ENCODE measurements at places on chromosomes 16 and 17.

DNA sequence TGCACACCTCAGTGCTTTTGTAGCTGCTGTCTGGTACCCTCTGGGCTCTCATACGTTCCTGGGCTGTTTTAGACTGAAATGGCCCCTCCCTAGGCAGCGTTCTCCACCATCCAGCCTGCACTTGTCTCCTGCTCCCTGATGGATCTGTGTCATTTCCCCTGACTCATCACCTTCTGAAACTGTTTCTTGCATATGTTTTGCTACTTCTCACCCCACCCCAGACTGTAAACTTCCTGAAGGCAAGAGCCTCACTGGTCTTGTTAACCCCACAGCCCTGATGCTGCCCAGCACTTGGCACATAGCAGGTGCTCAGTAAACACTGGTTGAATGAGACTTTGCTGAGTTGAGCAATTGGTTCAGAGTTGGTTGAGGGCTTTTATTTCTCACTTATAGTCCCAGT lies 78.7 kb downstream of the CRISPLD2 start:
- DNase-seq = no peak

DNA sequence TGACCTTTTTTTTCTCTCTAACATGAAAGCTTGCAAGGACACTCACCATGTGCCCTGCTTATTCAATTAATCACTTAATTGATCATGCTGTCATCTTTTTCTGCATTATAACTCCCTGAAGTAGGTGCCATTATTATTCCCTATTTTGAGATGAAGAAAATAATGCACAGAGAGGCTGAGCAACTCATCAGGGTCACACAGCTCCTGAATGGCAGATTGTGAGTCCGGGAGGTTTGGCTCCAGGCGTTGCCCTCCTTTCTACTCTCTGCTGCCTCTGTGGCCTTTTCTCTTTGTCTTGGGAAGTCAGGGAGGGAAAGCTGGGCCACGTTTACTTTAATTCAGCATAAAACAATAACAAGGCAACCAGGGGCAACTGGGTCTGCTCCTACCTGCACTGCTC lies 17.2 kb upstream of the N4BP1 start:
- DNase-seq = no peak

GRCh38 chr17:6259899-6260298 lies 175.0 kb downstream of the AIPL1 start:
- no peak for DNase-seq

DNA sequence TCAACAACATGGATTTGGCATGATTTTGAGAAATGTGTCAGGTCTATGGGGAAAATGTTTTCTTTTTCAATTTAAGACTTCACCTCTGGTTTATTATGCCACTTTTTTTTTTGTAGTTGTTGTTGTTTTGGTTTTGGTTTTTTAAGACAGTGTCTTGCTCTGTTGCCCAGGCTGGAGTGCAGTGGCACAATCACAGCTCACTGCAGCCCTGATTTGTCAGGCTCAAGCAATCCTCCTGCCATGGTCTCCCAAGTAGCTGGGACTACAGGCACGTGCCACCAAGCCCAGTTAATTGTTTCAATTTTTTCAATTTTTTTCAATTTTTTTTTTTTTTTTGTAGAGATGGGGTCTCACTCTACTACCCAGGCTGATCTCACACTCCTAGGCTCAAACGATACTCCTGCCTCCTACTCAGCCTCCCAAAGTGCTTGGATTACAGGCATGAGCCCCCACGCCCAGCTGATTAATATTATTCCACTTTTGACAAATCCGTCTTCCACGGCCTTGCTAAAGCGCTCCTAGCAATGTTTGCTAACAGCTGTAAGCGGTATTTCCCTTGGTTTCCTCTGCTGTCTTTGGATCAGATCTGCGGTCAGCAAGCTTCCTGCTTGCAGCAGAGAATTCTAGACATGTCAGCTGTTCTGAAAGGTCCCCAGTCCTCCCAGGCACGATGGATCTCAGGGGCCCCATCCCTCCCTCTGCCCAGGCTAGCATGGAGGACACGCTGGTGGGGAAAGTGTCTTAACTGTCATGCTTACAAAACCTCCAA lies 7.0 kb upstream of the MILR1 start:
- DNase-seq = no peak

GRCh38 chr17:35889818-35890773 lies 9.9 kb upstream of the CCL5 start:
- DNase-seq = no peak

- no peak for DNase-seq
These were observed 242.6 kb upstream of the GSE1 start for GRCh38 chr16:85370543-85370880.

- DNase-seq = no peak
These were observed 59.4 kb upstream of the ALOX12 start for GRCh38 chr17:6936370-6937028.

DNA sequence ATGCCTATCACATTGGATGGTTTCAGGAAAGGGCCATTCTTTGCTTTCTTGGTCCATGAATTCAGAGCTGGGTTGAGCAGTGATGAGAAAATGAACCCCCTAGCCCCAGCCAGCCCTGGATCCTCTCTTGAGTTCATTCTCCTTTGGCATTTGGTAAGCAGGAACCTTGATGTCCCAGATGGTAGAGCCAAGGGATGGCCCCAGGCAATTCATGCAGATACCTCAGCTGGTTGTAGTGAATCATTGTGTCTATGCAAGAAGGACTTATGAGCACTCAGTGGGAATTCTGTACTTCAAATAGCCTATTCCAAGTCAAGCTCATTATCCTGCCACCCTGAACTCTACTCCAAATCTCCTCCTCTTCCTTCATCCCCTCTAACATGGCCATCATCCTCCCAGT lies 412.7 kb downstream of the UTP18 start:
- no peak for DNase-seq

DNA sequence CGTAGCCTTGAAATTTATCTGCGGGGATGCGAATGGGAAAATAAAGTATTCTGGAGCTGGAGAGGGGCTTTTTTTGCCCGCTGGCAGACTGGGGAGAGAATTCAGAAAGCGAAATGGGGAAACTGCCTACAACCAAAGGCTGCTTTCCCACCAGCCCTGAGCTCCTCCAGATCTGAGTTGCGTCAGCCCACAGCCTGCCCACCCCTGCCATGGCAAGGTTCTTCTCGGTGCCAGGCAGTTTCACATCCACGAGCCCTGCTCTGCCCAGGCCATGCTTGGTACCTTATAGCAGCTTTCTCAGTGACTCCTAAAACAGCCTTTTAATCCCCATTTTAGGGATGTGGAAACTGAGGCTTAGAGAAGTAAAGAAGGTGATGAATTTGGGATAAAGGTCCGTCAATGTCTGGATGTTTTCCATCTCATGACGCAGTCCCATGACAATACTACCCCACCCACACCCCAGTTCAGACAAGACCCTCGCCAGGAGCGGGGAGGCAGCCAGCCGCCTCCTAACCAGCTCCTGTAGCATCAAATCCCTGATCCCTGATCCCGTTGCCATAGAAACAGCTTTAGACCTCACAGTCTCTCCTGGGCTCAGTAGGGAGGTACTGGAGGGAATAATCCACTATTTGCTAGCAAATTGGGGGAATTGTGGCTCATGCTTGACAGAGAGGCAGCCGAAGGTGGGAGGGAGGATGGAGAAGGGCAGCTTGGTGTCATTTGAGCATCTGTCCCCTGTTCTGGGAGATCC lies 113.5 kb downstream of the MGAT5B start:
- no peak for DNase-seq

DNA sequence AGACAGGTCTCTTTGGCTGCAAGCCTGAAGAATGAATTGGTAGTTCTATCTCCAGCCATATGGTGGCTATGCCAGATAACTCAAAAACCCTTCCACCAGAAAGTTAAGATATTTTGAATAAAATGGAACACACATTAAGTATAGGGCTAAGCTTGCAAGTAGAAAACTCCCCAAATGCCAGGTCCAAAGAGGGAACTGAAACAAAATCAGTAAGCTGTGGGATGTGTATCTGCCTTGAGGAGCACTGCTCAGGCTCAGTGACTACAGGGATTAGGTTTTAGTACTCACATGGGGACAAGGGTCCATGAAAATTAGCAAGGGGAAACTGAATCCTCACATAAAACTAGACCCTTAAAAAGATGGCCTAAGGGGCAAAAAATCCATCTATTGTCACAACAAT lies 115.7 kb upstream of the PMFBP1 start:
- DNase-seq = no peak

GRCh38 chr17:60526726-60527125 lies 684 bp upstream of the APPBP2 start:
- no peak for DNase-seq

DNA sequence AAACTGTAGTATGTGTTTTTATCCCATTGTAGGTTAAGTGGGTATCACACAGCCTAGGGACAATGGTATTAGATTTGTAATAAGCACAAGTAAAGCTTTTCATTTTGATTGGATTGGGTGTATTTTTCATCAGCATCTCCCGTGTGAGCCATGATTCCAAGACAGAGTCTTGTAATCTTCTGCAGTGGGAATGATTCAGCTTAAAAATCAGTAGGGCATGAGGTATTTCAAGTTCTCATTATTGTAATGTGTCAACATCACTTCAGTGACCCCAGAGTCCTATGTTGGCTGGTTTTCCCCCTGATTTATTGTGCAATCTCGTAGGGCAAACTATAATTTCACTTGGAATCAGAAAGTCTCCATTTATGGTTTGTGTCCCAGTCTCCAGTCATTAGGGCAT lies 833.2 kb upstream of the RBFOX1 start:
- no peak for DNase-seq

DNA sequence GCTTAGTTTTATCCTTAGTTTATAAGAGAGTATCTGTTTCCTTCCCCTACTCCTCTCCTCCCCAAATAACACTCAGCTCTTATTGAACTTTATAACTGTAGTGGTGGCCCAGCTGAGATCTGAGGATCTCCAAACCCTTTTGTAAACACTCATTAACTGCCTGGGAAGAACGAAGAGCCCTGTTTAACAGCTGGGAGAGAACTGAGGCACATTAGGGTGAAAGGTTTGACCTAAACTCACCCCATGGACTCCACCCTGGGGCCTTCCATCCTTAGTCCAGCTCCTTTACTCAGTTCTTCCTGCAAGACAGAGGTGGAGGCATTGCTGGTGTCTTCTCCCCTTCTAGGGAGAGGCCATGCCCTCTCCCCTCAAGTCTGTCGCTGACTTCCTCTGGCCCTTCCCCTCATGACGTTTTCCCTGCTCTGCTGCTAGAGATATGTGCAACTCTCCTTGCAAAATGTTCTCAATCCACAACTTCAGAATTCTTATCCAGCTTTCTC lies 1.2 kb upstream of the RARA start:
- peak; percentile 66 for DNase-seq

DNA sequence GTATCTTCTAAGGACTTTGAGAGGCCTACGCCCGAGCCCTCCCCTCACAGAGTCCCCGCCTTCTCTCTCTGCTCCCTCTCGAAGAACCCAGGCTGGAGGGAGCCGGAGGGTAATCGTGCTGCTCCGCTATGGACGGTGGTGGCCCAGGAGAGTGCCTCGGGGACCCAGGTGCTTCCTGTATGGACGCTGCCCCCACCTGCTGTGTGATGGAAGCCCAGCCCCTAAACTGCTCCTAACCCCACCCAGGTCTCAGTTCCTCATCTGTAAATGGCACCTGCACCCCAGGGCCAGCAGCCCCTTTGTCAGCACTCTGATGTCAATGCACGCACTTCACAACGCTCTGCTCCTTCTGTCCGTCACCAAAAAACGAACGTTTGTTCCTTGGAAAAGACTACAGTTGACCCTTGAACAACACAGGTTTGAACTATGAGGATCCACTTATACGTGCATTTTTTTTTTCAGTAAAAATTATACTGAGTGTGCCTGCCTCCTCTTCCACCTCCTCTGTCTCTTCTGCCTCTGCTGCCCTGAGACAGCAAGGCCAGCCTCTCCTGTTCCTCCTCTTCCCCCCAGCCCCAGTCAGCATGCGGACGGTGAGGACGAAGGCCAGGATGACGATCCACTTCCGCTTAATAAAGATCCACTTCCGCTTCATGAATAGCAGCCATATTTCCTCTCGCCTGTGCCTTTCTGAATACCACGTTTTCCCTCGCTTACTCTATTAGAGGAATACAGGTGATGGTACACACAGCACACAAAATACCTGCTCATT lies 118.3 kb downstream of the BANP start:
- DNase-seq = no peak

- no peak for DNase-seq
These were observed at the start of gene TBC1D16 for GRCh38 chr17:80035687-80035936. TSS of gene TBC1D16 (minus strand) at chr17:80035872. CDS start at chr17:80013547, 22,325 bp downstream.

- no peak for DNase-seq
These were observed 89.6 kb downstream of the RBFOX1 start for GRCh38 chr16:7422036-7422888.

DNA sequence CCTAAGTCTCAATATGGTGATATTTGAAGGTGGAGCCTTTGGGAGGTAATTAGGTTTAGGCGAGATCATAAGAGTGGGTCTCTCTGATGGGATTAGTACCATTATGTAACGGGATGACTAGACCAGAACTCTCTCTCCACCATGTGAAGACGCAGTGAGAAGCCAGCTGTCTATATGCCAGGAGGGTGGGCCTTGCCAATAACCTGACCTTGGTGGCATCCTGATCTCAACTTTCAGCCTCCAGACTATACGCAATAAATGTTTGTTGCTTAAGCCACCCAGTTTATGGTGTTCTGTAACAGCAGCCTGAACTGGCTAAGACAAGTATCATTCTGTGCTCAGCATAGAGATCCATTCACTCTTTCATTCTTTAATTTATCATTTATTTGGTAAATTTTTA lies 167.2 kb upstream of the CDH11 start:
- no peak for DNase-seq

- no peak for DNase-seq
These were observed 61.2 kb downstream of the MARCHF10 start for GRCh38 chr17:62746941-62747340.

DNA sequence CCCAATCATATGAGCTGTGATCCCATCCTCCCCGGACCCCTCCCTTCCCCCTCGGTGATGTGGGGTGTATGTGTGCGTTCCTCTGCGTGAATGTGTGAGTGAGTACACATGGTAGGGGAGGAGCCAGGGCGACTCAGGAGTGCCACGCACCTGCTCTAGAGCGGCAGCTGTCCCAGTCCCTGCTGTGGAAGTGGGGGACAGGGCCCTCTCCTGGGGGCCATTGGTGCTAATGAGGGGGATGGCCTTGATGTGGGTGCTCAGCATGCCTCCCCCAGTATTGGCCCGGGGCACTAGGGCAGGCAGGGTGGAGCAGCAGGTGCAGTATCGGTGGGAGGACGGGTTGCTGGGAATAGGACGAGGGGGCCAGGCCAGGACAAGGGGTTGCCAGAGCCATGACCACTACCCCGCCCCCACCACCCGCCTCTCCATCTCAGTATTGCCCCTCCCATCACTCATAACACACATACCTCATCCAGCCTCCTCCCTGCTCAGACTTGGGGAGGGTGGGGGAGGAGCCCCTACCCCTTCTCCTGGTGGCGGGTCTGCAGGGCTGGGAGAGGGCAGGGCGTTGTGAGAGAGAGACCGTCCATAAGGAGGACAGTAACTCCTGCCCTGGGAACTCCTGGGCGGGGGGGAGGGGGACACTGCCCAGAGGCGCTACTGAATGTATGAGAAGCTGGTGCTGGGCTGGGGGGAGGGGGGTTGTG lies 8.5 kb downstream of the NR1D1 start:
- DNase-seq = peak; percentile 53

DNA sequence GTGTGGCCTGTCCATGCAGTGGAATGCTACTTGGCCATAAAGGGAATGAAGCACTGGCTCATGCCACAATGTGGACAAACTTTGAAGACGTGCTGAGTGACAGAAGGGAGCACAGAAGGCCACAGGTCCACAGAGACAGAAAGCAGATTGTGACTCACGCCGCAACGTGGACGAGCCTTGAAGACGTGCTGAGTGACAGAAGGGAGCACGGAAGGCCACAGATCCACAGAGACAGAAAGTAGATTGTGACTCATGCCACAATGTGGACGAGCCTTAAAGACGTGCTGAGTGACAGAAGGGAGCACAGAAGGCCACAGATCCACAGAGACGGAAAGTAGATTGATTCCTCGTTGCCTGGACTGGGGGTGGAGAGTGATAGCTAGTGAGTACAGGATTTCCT lies 19.2 kb downstream of the ZC3H18 start:
- no peak for DNase-seq
